ENCODE measurements at places on chromosomes 12 and 14. TPM values are rescaled to one million over a fixed set of nuclear protein-coding genes. Genes with fewer than 3 reads are reported as not detected.

DNA sequence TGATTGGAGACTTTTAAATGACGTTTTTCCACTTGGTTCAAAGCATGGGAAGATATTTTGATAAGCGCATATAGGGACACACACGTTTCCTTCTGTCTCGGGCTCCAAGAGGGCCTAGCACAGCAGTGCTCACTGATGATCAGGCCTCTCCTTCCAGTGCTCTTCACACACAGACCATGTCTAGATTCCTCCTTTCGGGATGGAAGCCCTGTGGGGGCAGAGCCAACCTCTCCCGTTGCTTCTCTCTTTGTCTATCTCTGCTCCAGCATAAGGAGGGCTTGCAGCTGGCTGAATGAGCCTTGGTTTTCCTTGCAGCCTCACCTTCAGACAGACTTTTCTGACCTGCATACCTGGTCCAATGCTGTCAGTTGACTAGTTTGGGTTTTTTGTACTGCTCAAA, 22.3 kb downstream of the GPRC5D start:
- no peak for ATAC-seq

DNA sequence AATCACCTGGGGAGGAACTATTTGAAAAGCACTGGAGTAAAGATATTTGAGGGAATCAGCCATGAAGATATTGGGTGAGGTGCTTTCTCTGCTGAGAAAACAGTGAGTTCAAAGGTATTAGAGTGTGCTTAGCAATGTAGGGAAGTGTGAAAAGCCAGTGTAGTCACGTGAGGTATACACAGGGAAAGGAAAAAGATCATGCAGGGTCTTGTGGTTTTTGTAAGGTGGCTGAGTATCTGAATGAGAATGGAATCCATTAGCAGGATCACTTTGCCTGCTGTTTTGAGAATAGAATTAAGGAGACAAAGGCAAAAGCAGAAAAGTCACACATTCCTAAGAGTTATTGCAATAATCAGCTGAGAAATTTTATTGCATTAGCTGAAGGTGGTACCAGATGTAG, 193.0 kb downstream of the PIK3C2G start:
- ATAC-seq: no peak

Gene FAIM2
- 20.8 TPM for total RNA-seq

GRCh38 chr12:32027684-32028365, 68.6 kb downstream of the RESF1 start:
- no peak for ATAC-seq

Gene SLC7A7
- total RNA-seq: 3.3 TPM

Gene CIT
- total RNA-seq: 23.5 TPM

GRCh38 chr12:83161456-83161855, 474.8 kb downstream of the TMTC2 start:
- no peak for ATAC-seq

Gene LYZ
- total RNA-seq: not detected

DNA sequence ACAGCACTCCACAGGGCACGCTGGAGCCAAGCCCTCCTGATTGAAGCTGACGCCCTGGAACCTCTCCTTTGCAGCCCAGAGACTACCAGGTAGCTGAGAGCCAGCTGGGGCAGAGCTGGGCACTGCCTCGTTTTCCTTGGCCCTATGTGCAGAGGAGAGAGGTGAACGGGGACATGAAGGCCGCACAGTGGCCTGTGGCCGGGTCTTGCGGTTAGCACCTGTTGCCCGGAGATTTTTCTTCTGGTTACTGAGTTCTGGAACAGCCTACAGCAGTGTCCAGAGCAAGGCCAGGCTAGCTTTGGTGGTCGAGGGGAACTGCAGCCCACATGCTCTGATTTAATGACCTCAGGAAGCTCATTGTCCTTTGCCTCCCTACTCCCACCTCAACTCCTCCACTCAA, 201.3 kb upstream of the PRMT8 start:
- no peak for ATAC-seq

DNA sequence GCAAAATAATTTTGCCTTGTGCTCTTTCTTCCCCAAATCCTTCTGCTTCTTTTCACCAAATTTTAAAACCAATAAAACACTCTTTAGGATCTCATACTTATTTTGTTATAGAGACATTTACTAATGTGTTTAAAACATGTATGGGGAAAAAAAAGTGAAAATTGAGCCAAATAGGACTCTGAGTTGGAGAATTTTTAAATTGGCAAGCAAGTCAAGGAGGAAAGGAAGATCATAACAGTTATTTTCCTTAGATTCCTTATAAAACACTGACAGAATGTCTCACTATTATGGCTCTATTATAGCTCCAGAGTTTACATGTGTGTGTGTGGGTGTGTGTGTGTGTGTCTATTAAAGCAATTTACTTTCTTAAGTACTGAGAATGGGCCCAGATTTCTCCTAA, 220.5 kb downstream of the SLC6A15 start:
- no peak for ATAC-seq

DNA sequence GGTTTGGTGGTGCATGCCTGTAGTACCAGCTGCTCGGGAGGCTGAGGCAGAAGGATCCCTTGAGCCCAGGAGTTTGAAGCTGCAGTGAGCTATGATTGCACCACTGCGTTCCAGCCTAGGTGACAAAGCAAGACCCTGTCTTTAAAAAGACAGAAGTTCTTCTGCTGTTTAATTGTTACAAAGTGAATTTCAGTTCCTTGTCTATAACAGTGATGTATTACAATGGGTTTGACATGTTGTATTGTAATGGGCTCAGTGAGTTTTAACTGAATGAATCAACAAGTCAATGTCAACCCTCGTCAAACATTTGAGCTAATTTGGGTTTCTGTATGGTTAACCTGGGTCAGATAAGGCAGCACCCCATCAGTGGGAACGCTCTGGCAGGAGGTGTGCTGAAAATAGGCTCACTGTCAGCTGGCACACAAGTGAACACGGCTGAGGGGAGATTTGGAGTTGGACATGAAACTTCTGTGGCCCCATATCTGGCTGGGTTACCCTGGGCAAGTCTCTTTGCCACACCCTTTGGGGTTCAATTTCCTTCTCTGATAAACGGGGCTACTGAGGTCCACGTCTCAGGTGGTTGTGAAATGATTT, 14.0 kb upstream of the TRPV4 start:
- no peak for ATAC-seq

Gene RIPK3
- 2.0 TPM for total RNA-seq

Gene CMA1
- total RNA-seq: 0.29 TPM

Gene SLC25A47
- total RNA-seq: 0.27 TPM

- ATAC-seq: no peak
Observed at GRCh38 chr12:49260166-49260565, 4.7 kb upstream of the TUBA1C start.

Gene CTDSP2
- total RNA-seq: 36.8 TPM

Gene OAS3
- 1.1 TPM for total RNA-seq

- ATAC-seq: no peak
Observed at GRCh38 chr14:68563251-68564131, 229.4 kb downstream of the ZFP36L1 start.

Gene AICDA
- total RNA-seq: 0.27 TPM

Gene DLK1
- total RNA-seq: 9.5 TPM

- no peak for ATAC-seq
Observed at GRCh38 chr12:130862161-130862560, 9.7 kb upstream of the RAN start.

Gene BATF
- not detected for total RNA-seq

GRCh38 chr12:72694193-72694592, 422.0 kb downstream of the TRHDE start:
- ATAC-seq: peak; percentile 50

Gene SLCO1B1
- total RNA-seq: not detected

Gene ARF3
- total RNA-seq: 60.5 TPM

GRCh38 chr14:31854508-31855075, 222.5 kb upstream of the ARHGAP5 start:
- no peak for ATAC-seq

GRCh38 chr12:123096182-123096581, 54.7 kb downstream of the PITPNM2 start:
- no peak for ATAC-seq

Gene STRAP
- total RNA-seq: 219 TPM

- no peak for ATAC-seq
Observed at GRCh38 chr14:68758301-68758700, 34.6 kb downstream of the ZFP36L1 start.

DNA sequence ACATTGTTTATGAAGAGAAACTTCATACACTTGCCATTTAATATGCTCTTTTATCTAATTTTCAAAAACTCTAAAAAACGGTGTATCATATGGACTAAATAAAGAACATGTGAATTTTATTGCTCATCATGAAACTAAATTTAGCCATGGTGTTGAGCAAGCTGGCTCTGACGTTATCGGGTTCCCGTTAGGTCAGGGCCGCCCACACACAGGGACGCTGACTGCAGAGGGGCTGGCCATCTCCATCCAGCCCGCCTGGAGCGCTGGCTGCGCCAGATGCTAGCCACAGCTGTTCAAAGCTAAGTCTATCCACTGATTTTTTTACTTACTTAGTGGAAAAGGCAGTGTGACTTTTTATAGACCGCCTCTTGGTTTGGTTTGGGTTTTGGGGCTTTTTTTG, 36.5 kb upstream of the DYNC1H1 start:
- ATAC-seq: peak; percentile 100

- ATAC-seq: no peak
Observed at GRCh38 chr12:103455020-103455763, 40.6 kb downstream of the C12orf42 start.

DNA sequence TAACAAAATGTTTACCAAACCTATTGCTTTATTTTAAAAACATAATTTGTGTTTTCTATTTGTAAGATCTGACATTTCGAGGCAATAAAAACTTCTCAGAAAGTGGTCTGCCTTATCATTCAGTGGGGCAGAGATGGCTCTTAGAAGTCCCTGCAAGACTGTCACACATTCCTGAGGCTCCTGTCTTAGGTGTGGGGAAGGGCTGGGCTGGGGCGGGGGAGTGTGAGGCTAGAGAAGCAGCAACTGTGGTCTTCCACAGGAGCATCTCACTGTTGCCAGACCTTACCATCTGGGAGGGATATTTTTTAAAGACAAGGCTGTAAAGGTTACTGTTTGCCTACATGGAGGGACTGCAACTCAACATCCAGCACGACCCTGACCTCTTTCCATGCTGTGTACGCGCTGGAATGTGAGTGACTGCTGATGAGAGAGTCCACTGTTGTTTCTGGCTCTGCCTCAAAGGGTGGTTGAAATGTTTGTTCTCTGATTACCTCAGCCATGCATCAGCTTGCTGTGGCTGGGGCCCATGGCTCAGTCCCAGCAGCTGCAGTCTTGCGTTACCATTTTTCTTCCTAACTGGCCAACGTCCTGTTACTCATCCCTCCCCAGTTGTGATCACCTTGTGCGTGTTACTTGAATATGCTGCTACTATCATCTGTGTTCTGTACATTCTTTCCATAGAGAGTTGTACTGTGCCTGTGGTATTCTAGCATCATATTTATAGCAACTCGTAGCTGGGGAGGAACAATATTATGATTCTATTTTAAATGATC, 12.4 kb downstream of the ERG28 start:
- peak; percentile 94 for ATAC-seq

DNA sequence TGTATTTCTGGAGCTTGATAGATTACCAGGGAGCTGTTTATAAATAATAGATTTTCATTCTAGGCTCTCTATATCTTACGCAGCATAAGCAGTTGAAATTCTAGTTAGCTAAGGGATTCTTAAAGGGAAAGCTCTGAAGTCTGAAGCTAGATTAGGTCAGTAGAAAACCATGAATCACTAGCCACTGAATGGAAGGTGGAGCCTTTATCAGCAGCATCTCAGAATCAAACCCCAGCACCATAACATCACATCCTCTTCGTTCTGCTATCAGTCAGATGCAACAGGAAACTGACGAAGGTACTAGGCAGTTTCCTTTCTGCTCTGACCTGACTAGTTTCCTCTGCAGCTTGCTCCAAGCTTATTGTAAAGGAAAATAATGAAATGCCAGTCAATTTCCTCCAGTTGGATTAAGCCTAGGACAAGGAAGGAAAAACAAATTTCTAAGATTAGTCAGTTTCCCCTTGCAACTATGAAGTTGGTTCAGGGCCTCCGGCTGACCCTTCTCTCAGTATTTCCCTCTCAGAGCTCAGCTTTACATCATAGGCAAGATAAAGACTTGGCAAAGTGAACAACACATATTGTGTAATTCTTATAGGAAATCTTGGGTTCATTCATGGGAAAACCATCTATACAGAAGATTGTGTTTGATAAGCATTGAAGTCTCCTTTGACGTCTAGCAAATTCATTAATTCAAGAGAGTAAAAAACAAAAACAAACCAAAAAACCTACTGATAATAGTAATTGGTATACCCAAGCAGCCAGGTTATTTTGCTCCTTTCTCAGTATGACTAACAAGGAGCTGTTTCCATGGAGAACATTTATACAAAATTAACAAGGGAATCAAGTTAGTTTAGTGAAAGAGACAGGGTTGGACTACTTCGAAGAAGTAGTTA, 43.4 kb upstream of the CFAP54 start:
- ATAC-seq: peak; percentile 68

GRCh38 chr12:18479256-18479655, 217.9 kb downstream of the PIK3C2G start:
- no peak for ATAC-seq

DNA sequence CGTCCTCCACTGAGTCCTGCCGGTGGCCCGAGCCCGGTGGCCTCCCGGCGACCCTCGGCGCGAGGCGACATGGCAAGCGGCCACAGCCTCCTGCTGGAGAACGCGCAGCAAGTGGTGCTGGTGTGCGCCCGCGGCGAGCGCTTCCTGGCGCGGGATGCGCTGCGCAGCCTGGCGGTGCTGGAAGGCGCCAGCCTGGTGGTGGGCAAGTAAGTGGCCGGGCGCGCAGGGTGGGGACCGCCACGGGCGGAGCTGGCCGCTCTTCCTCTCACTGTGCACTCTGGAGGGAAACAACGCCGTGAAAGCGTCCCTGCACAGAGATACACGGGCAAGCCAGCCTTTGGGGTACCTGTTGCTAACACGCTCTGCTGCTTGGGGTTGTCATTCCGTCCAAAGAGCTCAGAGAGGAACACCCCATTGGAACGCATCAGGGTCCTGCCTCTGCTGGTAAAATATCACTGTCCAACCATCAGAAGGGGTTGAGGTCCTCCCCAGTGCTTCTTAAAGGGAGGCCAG, at the start of gene AMDHD1:
AMDHD1 (plus strand) TSS at position 2 of the 513 bp plus-strand sequence; CDS start at position 70, 68 bp downstream.
- peak; percentile 44 for ATAC-seq

- ATAC-seq: no peak
Observed at GRCh38 chr14:37842106-37842505, 246.7 kb downstream of the TTC6 start.

Gene ATF7IP
- 30.9 TPM for total RNA-seq

DNA sequence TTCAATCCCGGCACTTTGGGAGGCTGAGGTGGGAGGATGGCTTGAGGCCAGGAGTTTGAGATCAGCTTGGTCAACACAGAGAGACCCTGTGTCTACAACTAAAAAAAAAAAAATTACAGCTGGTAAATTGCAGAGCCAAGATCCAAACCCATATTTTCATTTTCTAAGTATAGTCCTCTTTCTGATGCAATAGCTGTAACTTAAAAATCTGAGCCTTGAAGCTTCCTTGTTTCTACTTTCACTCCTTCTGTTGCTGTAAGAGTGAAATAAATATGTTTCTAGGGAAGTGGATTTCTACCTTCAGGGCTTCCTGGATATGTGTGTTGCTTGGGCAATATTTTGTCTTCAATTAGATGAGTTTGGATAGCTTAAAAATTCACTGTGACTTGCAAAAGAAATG, 42.0 kb upstream of the PRICKLE1 start:
- ATAC-seq: peak; percentile 48

Gene HDAC7
- total RNA-seq: 17.9 TPM

Data from motor neuron (in vitro differentiated cells).